ENCODE measurements at places on chromosomes 4 and X.

- DNase-seq: no peak
These were observed 195.8 kb downstream of the PDGFC start for GRCh38 chr4:156775813-156776212.

- peak; percentile 42 for DNase-seq
These were observed 30.0 kb upstream of the HUWE1 start for GRCh38 chrX:53716328-53717088.

DNA sequence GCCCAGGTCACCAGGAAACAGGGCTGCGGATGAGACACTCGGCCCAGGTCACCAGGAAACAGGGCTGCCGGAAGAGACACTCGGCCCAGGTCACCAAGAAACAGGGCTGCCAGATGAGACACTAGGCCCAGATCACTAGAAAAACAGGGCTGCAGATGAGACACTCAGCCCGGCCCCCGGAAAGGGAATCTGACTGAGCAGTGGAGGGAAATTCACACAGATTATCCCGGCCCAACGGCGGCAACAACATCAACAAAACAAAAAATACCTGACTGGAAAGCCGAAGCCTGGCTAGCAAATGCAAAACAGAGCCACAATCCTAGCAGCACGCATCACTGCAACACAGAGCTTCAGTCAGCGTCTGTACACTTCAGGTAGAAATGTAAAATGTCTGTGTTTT lies 20.7 kb downstream of the AFAP1 start:
- no peak for DNase-seq

DNA sequence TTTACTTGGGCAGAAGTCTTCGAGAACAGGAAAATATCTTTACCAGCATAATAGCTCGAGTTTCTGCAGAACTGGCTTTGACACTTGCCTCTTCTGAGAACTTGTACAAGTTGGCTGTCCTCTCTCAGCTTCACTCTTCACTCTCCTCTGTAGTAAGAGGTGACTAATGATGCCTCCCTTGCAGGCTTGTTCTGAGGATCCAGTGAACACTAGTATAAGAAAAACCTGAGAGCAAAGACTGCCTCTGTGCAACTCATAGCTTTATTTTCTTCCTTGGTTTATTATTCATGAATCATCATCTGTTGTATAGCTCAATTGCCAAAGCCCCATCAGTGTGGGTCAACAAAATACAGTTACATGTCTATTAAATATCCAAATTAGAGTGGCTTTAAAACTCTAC lies 266.7 kb upstream of the CLNK start:
- DNase-seq: no peak

- DNase-seq: no peak
These were observed 210.7 kb downstream of the PRR32 start for GRCh38 chrX:127030016-127030748.

GRCh38 chr4:71592793-71593192 lies 191.1 kb downstream of the GC start:
- DNase-seq: no peak

DNA sequence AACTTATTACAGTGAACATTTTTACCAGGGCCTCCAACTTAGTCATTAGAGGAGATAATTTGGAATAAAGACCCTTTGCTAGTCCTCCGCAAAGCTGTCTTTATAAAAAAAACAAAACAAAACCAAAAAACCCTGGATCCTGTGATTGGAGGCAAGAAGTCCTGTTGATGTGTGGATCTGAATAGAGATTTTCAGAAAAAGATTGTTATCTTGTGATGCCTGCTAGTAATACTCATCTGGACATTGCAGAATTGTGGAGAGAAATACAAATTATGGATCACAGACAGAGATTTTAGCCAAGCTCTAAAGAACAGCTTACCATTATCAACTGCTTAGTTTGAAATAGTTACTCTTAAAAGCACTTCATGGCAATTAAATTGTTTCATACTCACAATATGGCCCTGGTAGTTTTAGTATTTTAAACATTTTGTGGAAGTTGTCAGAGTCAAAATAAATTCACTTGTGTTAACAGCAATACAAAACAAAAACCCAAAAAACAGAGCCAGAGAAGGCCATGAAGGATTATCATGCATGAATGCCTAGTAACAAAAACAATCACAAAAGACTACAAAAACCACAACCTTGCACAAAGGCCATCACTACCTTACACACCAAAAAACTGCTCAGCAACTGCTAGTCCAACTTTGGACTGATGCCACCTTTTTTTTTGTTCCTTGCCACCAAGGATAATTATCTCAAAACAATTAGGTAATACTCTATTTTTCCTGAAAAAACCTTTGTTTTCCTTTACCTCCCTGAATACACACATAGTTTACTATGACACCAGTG lies 514.5 kb upstream of the SLIT2 start:
- no peak for DNase-seq

GRCh38 chr4:142407596-142407995 lies 438.5 kb downstream of the INPP4B start:
- DNase-seq: no peak

GRCh38 chr4:101304916-101305315 lies 42.4 kb downstream of the PPP3CA start:
- DNase-seq: no peak

- no peak for DNase-seq
These were observed 146.9 kb downstream of the DCHS2 start for GRCh38 chr4:154344686-154345085.

- DNase-seq: no peak
These were observed 60.2 kb downstream of the KCNIP4 start for GRCh38 chr4:21888195-21888976.

- no peak for DNase-seq
These were observed 1.7 kb upstream of the SLC6A8 start for GRCh38 chrX:153685751-153686696.

GRCh38 chr4:152961773-152962115 lies 25.6 kb downstream of the FHDC1 start:
- DNase-seq: no peak

DNA sequence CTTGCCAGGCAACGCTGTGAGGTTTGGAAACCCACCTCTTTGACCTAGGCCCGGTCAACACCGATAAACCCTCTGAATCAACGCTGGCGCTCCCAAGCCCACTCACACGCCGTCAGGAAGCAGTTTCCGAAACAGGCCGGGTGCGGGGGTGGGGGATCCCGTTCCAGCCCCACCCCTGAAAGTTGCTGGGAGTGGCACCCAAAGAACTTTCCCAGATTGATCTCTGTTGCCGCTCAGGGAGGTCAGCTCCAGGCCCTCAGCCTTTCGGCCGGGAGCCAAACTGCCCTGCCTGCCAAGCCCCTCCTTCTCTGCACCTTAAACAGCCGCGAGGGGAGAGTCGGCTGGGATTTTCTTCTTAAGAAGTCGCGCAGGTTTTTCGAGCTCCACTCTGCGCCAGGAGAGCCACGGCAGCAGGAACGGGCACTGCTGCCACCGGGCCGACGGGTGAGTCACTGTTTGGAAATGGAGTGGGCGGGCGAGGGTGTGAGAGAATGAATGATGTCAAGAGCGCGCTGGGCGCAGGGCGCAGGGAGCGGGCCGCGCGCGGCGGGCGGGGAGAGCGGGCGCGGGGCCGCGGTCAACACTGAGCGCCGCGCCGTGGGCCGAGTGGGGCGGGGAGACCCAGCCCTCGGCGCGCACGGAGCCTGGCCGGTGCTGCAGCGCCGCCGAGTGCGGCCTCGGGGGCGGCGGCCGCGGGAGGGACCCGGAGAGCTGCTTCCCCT lies at the start of gene SGMS2:
Gene SGMS2 (plus strand): TSS at position 583 of the 722 bp plus-strand sequence. CDS start 70,622 bp downstream, outside the sequence.
- peak; percentile 36 for DNase-seq

DNA sequence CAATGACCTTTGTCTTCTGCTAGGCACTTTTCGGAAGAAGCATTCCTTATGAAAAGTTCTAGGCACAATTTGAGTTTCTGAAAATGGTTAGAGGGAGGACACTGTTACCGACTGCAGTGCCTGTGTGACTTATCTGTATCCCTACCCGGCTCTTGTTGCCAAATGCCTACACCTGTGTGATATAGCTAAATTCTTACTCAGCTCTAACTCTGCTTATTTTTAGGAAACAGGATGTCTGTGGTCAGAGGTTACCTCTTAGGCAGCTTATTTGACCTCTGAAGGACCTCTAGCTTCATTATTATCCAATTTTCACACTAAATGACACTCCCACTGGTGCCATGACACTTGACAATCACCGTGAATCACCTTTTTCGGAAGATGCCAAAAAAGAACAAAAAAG lies 561.1 kb upstream of the SMIM31 start:
- DNase-seq: no peak

DNA sequence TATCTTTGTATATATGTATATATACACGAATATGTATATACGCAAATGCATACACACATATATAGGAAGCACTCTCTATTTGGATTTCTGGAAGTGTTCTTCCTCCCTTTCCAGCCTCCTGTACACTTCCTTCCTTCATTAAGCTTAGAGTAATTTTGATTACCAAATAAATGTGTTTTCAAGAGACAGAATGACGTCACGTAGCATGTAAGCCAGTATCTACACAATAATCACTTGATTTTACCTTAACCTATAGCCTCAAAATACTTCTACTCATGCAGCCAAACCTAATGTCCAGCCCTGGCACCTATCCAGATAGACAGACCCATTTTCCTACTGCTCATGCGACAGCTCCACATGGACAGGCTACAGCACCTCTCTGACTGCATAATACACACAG lies 29.9 kb downstream of the MAGEA10 start:
- no peak for DNase-seq

DNA sequence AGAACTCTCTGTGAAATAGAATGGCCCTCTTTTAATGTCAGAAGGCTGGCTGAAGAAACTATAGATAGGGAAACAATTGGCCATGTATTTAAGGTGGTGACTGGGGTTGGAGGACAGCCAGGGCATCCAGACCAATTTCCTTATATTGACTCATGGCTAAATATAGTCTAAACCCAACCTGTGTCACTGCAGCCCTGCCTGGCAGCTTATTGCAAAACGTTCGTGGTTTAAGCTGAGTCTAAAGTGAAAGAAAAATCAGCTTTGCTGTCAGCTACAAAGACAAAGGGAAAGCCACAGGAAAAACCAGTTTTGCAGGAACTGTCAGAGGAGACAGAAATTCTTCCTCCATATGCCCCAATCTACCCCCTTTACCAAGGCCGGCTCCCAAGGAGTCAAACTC lies 902.8 kb upstream of the NDST4 start:
- DNase-seq: no peak

DNA sequence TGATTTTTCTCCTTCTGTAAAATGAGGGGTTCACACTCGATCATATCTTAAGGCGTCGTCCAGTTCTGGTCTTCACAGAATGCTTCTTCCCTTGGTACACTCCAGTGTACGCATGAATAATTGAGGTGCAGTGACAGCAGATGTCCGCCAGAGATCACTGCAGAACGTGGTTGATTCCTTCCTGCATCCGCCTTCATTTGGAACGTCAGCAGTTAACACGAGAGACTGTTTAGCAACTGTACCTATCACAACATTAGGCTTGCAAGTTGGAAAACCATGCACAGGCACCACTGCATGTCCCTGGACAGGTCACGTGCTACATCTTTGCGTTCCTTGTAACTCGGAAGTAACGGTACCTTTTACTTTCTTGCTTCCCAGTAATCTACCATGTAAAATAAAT lies 66.0 kb upstream of the GEMIN8 start:
- DNase-seq: peak; percentile 13

- no peak for DNase-seq
These were observed 33.1 kb downstream of the SLC7A11 start for GRCh38 chr4:138209094-138209493.

DNA sequence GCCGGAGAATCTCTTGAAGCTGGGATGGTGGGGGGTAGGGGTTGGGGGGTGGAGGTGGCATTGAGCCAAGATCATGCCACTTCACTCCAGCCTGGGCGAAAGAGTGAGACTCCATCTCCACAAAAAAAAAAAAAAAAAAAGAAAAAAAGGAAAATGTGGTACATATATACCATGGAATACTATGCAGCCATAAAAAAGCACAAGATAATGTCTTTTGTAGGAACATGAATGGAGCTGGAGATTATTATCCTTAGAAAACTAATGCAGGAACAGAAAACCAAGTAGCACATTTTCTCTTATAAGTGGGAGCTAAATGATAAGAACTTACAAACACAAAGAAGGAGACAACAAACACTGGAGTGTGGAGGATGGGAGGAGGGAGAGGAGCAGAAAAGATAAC lies 188.5 kb downstream of the APBB2 start:
- no peak for DNase-seq
